PC-9 (cell line): ENCODE measurements at places on chromosomes 2 and 18. TPM values are rescaled to one million over a fixed set of nuclear protein-coding genes. Genes with fewer than 3 reads are reported as not detected.

PKP4 gene
- 55.5 and 59.1 TPM in 2 replicates for total RNA-seq

DNA sequence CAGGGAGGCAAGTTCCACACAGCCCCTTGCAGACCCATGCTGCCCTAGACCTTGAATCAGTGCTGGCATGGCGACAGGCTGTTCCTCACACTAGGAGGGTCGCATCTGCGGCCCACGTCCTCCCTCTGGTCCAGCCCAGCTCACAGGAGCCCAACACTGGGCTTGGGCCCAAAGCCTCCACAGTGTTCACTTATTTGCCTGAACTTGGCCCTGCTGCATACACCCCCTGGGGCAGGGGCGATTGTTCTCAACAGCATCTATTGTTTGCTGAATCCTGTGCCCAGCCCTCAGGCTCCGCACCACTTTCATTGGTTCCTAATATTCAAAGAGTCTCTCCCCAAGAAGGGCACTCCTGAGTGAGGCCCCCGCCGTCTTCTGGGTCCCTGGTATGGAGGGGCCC is 90.7 kb downstream of the ZBTB7C start:
- no peak overlapping the region for H3K4me3 ChIP-seq
- H3K27me3 ChIP-seq, result no peaks in the 10 kb centered on the region
- H3K4me1 ChIP-seq, result peaks cover 26% of the 10 kb centered on the region
- H3K27ac ChIP-seq, result no peak overlapping the region
- H3K36me3 ChIP-seq, result no peaks in the 10 kb centered on the region

- no peaks in the 10 kb centered on the region for H3K27me3 ChIP-seq
- no peak for DNase-seq
- H3K4me1 ChIP-seq, result no peaks in the 10 kb centered on the region
Observed at GRCh38 chr18:74609535-74609934, 11.9 kb downstream of the ZNF407 start.

PAPOLG gene
- 13.5 and 13.7 TPM in 2 replicates for total RNA-seq

- peak overlapping the region; percentile 94 for H3K4me3 ChIP-seq
- peaks cover 29% of the 10 kb centered on the region for H3K4me1 ChIP-seq
- H3K27ac ChIP-seq, result peak overlapping the region; percentile 35
- peak; percentile 41 for DNase-seq
Observed at GRCh38 chr2:152336119-152336853, 1.3 kb downstream of the FMNL2 start.

DNA sequence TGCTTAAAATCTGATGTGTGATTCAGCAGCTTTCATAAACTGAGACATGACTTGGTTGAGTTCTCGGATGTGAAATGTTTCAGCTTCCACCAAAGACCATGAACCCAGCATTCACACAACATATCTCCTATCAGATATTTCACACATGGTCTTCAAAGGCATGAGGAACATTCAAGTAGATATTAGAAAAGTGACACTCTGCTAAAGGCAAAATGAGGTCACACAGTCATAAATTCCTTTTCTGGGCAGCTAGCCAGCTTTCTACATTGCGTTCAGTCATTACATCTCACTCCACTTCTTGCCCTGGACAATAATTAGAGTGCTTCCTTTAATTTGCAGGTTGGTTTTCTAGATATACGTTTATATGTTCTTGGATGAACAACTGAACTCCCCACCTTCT is 96.7 kb downstream of the GAREM1 start:
- DNase-seq, result peak; percentile 78
- peaks cover 73% of the 10 kb centered on the region for H3K4me1 ChIP-seq
- H3K27me3 ChIP-seq, result no peaks in the 10 kb centered on the region
- H3K36me3 ChIP-seq, result no peaks in the 10 kb centered on the region

AQP12A gene
- not detected in 2 replicates for total RNA-seq

DNA sequence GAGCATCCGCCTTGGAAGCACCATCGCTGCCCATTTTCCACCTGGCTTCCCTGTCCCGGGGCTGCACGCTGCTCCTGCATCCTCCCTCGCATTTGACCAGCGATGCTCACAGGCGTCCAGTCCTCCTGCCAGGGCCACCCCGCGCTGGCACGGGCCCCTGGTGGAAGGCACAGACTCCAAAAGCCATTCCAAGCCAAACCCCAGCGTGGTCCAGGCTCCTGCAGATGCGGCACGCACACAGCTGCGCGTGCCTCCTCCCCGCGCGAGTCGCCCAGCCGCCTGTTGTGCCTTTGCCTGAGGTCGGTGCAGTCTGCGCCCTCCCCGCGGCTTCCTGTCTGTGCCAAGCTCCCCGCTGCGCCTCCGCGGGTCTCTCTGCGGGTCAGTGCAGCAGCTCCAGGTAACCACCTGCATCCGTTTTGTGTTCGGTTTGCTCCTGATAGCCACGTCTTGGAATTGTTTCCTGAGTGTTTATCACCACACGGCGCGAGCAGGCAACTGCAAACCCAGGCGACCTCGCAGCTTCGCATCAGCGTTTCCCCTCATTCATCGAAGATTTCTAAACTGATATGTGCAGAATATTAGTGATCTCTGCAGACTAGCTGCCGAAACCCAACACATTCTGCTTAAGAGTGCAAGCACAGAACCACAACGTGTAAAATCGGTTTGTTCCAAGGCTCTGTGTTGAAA is 65.2 kb upstream of the SALL3 start:
- DNase-seq, result no peak
- no peaks in the 10 kb centered on the region for H3K4me1 ChIP-seq
- no peak overlapping the region for H3K4me3 ChIP-seq
- no peak overlapping the region for H3K27ac ChIP-seq
- H3K27me3 ChIP-seq, result peaks cover 67% of the 10 kb centered on the region

DNA sequence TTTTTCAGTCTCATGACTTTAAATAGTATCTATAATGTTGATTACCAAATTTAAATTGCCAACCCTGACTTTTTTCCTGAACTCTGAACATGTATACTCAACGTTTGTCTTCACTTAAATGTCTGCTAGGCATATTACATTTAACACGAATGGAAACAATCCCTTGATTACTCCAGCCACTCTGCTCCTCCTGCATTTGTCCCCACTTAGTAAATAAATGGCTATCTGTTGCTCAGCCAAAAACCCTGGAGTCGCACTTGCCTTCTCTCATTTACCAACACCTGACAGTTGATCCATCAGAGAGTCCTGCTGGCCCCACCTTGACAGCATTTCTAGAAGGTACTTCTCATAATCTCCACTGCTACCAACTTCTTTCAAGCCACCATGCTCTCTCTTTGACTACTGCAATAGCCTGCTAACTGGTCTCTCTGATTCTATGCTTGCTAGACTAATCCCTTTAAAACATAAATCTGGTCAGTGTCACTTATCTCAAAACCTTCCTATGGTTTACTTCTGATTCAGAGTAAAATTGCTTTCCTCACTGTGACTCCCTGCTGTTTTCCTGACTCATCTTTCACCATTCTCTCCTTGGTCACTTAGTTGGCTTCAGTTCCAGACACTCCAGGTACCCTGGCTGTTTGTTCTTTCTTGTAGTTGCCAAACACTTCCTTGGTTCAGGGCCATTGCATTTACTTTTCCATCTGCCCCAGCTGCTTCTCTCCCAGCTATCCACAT is 31.9 kb downstream of the SPAG16 start:
- no peaks in the 10 kb centered on the region for H3K27me3 ChIP-seq
- no peak overlapping the region for H3K27ac ChIP-seq
- no peak overlapping the region for H3K4me3 ChIP-seq
- no peak for DNase-seq

SLC5A7 gene
- not detected in 2 replicates for total RNA-seq

GRCh38 chr2:212028798-212029394 is 509.7 kb downstream of the ERBB4 start:
- no peak for DNase-seq
- H3K36me3 ChIP-seq, result no peaks in the 10 kb centered on the region
- H3K4me3 ChIP-seq, result no peak overlapping the region
- no peaks in the 10 kb centered on the region for H3K4me1 ChIP-seq
- no peak overlapping the region for H3K27ac ChIP-seq
- no peaks in the 10 kb centered on the region for H3K27me3 ChIP-seq

CABLES1 gene
- total RNA-seq, result 10.0 and 11.8 TPM in 2 replicates

DNA sequence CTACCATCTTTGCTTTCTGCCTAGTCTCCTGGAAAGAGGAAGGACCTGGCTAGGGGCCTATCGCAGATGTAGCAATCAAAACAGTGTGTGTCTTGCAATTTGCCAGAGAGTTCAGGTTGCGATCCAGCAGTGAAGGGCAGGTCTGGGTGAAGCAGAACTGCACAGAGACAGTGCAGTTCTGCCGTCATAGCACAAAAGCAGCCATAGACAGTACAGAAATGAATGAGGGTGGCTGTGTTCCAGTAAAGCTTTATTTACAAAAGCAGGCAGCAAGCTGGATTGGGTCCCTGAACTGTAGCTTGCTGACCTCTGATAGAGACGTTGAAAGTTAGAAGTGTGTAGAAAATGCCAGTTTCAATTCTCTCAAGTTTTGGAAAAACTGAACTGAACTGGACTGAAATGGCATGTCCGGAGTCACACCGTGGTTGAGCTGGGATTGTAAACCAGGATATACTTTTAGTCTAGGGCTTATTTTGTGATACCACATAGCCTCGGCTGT is 186.8 kb downstream of the LTBP1 start:
- no peak for DNase-seq
- H3K27me3 ChIP-seq, result no peaks in the 10 kb centered on the region
- no peaks in the 10 kb centered on the region for H3K4me1 ChIP-seq
- H3K4me3 ChIP-seq, result no peak overlapping the region
- H3K36me3 ChIP-seq, result no peaks in the 10 kb centered on the region
- no peak overlapping the region for H3K27ac ChIP-seq

UPP2 gene
- total RNA-seq, result not detected in 2 replicates

AGAP1 gene
- 91.4 and 107 TPM in 2 replicates for total RNA-seq

STARD6 gene
- total RNA-seq, result not detected in 2 replicates

DNA sequence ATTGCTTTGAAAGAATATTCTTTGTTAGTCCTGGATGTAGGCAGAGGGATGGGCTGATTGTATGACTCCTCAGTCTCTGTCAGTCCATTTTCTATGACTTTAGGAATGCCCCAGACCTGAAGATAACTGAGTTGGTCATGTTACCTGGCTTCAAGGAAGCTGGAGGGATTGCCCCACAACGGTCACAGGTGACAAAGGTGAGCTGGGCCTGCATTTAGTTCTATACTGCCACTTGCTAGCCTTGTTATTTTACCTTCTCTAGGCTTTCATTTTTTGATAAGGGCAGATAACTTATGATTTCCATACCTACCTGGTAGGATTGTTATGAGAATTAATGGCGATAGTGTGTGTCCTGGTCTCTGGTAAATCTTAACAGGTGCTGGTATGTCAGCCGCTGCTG is 260.1 kb downstream of the PRKCE start:
- no peaks in the 10 kb centered on the region for H3K36me3 ChIP-seq
- H3K27ac ChIP-seq, result no peak overlapping the region
- peaks cover 19% of the 10 kb centered on the region for H3K4me1 ChIP-seq
- no peak for DNase-seq
- no peaks in the 10 kb centered on the region for H3K27me3 ChIP-seq
- no peak overlapping the region for H3K4me3 ChIP-seq

- H3K27me3 ChIP-seq, result no peaks in the 10 kb centered on the region
- H3K4me1 ChIP-seq, result peaks cover 19% of the 10 kb centered on the region
- no peak overlapping the region for H3K4me3 ChIP-seq
- no peaks in the 10 kb centered on the region for H3K36me3 ChIP-seq
- DNase-seq, result no peak
Observed at GRCh38 chr2:173415431-173416381, 61.0 kb downstream of the CDCA7 start.

DNA sequence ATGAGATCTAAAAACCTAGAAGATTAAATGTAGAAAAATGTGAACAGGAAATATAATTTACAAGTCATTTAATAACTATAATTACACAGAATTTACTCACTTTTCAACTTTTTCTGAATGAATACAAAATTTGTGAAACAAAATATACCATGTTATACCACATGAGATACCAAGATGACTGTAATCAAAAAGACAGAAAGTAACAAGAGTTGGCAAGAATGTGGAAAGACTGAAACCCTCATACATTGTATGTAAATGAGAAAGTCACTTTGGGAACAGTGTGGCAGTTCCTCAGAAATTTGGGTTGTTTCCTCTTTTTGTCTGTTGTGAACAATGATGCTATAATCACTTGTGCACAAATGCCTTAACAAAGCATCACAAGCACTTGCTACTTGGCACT is 145.4 kb upstream of the ZNF804A start:
- no peak overlapping the region for H3K27ac ChIP-seq
- no peaks in the 10 kb centered on the region for H3K27me3 ChIP-seq
- DNase-seq, result peak; percentile 21
- no peaks in the 10 kb centered on the region for H3K36me3 ChIP-seq
- no peaks in the 10 kb centered on the region for H3K4me1 ChIP-seq

DNA sequence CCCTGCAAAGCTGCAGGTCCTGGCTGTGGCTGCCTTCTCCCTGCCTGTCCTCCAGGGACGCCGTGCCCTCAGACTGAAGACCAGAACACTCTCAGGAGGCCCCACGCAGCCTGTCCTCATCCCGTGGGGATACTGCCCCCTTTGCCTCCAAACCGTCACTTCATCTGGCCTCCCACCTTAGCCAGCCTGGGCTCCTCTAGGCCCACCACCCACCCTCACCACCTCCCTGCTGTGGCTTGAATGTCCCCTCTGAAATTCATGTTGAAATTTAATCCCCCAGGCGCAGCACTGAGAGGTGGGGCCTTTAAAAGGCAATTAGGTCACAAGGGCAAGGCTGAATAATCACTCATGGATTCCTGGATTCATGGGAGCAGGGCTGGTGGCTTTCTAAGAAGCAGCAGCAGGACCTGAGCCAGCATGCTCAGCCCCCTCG is 198.2 kb downstream of the SEPTIN10 start:
- no peaks in the 10 kb centered on the region for H3K4me1 ChIP-seq
- no peak overlapping the region for H3K27ac ChIP-seq
- H3K36me3 ChIP-seq, result no peaks in the 10 kb centered on the region
- no peaks in the 10 kb centered on the region for H3K27me3 ChIP-seq
- H3K4me3 ChIP-seq, result no peak overlapping the region
- DNase-seq, result no peak

DNA sequence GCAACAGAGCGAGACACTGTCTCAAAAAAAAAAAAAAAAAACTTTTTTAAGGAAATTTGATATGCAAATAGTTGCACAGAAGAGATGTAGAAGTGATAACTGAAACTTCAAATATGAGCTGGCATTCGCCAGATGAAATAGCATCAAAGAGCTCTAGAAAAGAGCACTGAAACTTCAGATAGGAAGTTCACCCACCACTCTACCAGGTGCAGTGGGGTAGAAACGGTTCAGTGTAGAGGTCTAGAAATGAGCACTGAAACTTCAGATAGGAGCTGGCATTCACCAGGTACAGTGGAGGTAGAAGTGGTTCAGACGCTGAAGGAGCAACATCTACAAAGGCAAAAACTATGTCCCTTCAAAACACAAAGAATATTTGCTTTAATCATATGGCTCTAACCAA is 9.0 kb upstream of the ONECUT2 start:
- no peak for DNase-seq
- H3K4me1 ChIP-seq, result no peaks in the 10 kb centered on the region
- no peaks in the 10 kb centered on the region for H3K27me3 ChIP-seq
- no peak overlapping the region for H3K27ac ChIP-seq
- no peak overlapping the region for H3K4me3 ChIP-seq
